Activated naive CD8-positive, alpha-beta T cell treated with anti-CD3 and anti-CD28 coated beads, Interleukin-2, amount 10 ng/mL, durations not matched to agents 7 days and 5 days (primary cell): ENCODE measurements at places on chromosomes 16 and 17. TPM values are rescaled to one million over a fixed set of nuclear protein-coding genes. Genes with fewer than 3 reads are reported as not detected.

Gene KCNJ12
- total RNA-seq = not detected

Gene PARD6A
- total RNA-seq = 11.1 TPM

Gene GAS2L2
- not detected for total RNA-seq

Gene KRTAP17-1
- total RNA-seq = not detected

Gene TSPAN10
- total RNA-seq = 0.36 TPM

Gene USP6
- total RNA-seq = 0.11 TPM

Gene CSH1
- total RNA-seq = not detected

Gene SPATA22
- total RNA-seq = 0.96 TPM

Gene CBFA2T3
- 0.08 TPM for total RNA-seq

Gene KIFC3
- 1.1 TPM for total RNA-seq

DNA sequence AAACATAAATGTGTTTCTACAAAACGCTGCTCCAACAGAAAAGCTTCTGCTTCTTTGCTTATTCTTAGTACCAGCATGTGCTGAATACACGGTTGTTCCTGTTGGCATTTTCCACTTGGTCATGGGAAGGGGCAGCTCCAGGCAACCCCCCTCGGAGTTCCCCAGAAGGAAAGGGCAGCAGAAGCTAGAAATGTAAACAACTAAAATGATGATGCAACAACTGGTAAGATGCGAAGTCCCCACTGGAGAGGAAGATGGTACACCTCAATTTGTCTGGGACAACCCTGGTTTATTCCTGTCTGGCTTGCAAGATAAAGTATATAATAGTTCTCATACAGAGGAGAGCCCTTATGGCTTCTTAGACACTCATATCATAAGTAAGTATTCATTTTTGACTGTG lies 9.2 kb upstream of the CCL13 start:
- no peaks in the 10 kb centered on the region for H3K36me3 ChIP-seq
- no peak overlapping the region for H3K4me3 ChIP-seq
- no peaks in the 10 kb centered on the region for H3K4me1 ChIP-seq
- no peak overlapping the region for H3K27ac ChIP-seq

DNA sequence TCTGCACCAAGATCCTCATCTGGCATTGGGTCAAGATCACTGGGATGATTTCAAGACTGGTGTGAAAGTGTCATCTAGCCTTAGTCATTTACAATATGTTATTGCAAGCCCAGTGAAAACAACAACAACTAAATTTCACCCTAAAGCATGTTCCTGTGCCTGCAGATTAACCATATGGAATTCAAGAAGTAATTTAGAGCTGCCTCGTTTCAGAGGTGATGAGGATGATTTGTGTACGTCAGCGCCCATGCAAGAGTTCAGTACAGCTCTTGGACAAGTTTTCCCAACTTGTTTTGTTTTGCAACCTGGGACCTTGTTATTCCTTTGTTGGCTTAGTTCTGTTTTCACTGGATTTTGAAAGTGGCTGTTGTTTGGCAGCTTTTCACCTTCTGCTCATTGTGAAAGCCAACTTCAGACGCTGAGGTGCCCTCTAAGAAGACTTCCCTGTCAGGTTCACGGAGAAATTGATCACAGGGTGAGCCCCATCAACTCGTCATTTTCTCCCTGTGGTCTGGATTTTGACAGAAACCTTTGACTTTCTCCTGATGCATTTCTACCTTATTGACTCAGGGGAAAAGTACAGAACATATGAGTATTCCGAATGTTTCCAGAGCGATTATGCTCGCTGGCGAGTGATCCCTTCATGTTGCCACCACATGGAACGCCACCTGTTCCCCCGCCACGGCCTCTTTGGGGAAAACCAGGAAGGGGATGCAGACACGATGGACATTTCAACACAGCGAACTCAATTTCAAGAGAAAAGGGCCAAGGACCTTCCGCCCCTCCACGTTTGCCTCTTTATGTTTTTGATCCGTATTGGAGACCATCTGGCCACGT lies 85.6 kb downstream of the FOXL1 start:
- H3K36me3 ChIP-seq = peaks cover 1% of the 10 kb centered on the region
- no peak for DNase-seq
- no peak overlapping the region for H3K4me3 ChIP-seq
- peaks cover 11% of the 10 kb centered on the region for H3K4me1 ChIP-seq
- H3K27me3 ChIP-seq = peaks cover 13% of the 10 kb centered on the region

- peak overlapping the region; percentile 80 for H3K4me3 ChIP-seq
- H3K27ac ChIP-seq = peak overlapping the region; percentile 81
- no peaks in the 10 kb centered on the region for H3K27me3 ChIP-seq
- peak; percentile 39 for DNase-seq
Measured at GRCh38 chr17:77325577-77326075, 184.9 kb downstream of the SEC14L1 start.

DNA sequence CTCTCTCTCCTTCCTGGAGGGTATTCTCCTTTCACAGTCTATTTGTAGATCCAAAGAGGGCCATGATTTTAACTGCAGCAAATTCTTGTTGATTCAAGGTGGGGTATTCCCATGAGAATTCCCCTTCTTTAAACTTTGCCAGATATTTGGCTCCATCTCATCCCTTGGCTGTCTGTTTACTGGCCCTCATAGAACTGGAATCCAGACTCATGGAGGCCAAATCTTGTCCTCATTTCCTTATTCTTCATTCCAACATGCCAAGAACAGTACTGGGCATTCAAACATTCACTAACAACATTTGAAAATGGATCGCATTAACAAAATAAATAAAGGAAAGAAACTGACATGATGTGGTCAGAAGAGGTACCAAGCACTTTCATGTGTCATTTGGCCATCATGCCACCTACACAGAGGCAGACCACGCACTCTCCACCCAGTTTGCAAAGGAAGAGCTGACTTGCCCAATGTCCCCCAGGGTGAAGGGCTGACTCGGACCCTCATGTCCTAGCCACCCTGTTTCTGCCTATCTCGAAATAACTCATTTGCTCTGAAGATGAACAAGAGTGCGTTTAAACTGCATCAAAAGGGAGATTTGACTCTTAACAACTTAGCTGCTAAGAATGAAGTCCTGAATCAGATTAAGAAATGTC lies 23.1 kb upstream of the SLC35B1 start:
- no peaks in the 10 kb centered on the region for H3K27me3 ChIP-seq
- peaks cover 22% of the 10 kb centered on the region for H3K4me1 ChIP-seq
- H3K4me3 ChIP-seq = no peak overlapping the region
- peaks cover 22% of the 10 kb centered on the region for H3K36me3 ChIP-seq

DNA sequence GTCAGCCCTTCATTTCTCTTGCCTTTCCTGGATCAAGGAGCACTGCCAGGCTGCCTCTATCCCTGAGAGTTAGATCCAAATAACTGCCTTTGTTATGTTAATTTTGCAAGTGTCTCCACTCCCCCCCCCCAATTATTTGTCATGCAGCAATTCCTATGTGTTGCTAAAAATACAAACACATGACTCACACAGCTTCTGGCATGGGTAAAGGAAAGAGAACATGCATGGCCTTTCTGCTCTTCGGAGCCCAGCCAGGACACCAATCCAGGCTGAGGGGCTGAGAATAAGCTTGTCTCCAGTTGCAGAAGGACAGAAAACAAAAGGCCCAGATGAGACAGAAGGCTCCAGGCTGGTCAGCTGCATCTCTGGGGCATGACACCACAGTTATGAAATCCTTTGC lies 148.0 kb upstream of the TNRC6C start:
- H3K4me1 ChIP-seq = no peaks in the 10 kb centered on the region
- no peaks in the 10 kb centered on the region for H3K36me3 ChIP-seq
- H3K27ac ChIP-seq = no peak overlapping the region
- H3K4me3 ChIP-seq = no peak overlapping the region
- peaks cover 6% of the 10 kb centered on the region for H3K27me3 ChIP-seq

DNA sequence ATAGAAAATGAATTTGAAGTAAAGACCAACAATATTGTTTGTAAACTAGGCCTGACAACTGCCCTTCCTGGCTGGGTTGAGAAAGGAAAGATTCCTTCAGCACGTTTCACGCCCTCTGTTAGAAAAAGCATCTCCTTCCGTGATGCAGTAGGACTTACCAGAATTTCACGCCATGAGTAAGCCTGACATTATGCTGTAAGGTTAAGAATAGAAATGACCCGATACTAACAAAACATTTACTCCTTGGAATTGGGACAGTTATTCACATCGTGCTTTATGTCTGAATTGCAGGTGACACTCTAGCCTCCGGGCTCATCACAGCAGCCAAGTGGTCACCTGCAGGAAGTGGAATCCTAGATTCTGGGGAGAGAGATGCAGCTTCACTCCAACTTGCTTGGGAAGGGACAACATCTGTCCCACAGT lies 17.5 kb downstream of the MARCHF10 start:
- no peak overlapping the region for H3K4me3 ChIP-seq
- H3K27ac ChIP-seq = no peak overlapping the region
- DNase-seq = no peak
- H3K4me1 ChIP-seq = peaks cover 8% of the 10 kb centered on the region

- H3K27ac ChIP-seq = peak overlapping the region; percentile 95
- peak; percentile 57 for DNase-seq
- H3K27me3 ChIP-seq = peaks cover 10% of the 10 kb centered on the region
Measured at GRCh38 chr17:35372846-35373533, 431 bp downstream of the SLFN11 start.

- peaks cover 13% of the 10 kb centered on the region for H3K27me3 ChIP-seq
- no peak overlapping the region for H3K4me3 ChIP-seq
- DNase-seq = no peak
- H3K4me1 ChIP-seq = peaks cover 7% of the 10 kb centered on the region
- H3K36me3 ChIP-seq = no peaks in the 10 kb centered on the region
- H3K27ac ChIP-seq = no peak overlapping the region
Measured at GRCh38 chr17:76461765-76462555, 5.4 kb upstream of the AANAT start.

DNA sequence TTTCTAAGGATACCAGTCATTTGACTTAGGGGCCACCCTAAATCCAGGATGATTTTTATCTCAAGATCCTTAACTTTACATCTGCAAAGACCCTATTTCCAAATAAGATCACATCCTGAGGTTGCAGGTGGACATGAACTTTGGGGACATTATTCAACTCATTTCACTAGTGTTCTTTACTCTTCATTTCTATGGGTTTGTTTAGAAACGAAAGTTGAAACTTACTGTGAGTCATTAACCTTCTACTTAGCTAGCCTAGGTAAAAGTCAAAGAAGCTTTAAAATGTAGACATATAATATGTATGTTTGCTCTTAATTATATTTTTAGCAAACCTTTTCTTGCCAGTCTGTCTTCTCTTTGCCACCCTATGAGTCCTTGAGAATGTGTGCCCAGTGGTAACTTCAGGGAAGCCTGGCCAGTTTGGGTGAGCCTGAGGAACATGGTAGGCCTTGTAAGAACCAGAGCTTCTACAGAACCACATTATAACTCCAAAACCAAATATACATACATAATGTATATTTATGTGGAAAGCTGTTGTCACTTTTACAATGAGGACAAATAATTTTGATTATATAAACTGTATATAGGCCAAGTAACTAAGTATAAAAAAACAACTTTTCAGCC lies 38.4 kb downstream of the BPTF start:
- H3K4me1 ChIP-seq = peaks cover 45% of the 10 kb centered on the region
- H3K4me3 ChIP-seq = peak overlapping the region; percentile 29
- H3K27ac ChIP-seq = peak overlapping the region; percentile 62
- DNase-seq = no peak

GRCh38 chr17:11980813-11981212 lies 16.5 kb downstream of the ZNF18 start:
- H3K4me3 ChIP-seq = no peak overlapping the region
- no peaks in the 10 kb centered on the region for H3K4me1 ChIP-seq
- DNase-seq = no peak
- no peaks in the 10 kb centered on the region for H3K27me3 ChIP-seq

GRCh38 chr17:47064684-47065083 lies 85.6 kb upstream of the RPRML start:
- no peaks in the 10 kb centered on the region for H3K27me3 ChIP-seq
- H3K4me3 ChIP-seq = no peak overlapping the region
- H3K4me1 ChIP-seq = peaks cover 21% of the 10 kb centered on the region
- peaks cover 19% of the 10 kb centered on the region for H3K36me3 ChIP-seq

DNA sequence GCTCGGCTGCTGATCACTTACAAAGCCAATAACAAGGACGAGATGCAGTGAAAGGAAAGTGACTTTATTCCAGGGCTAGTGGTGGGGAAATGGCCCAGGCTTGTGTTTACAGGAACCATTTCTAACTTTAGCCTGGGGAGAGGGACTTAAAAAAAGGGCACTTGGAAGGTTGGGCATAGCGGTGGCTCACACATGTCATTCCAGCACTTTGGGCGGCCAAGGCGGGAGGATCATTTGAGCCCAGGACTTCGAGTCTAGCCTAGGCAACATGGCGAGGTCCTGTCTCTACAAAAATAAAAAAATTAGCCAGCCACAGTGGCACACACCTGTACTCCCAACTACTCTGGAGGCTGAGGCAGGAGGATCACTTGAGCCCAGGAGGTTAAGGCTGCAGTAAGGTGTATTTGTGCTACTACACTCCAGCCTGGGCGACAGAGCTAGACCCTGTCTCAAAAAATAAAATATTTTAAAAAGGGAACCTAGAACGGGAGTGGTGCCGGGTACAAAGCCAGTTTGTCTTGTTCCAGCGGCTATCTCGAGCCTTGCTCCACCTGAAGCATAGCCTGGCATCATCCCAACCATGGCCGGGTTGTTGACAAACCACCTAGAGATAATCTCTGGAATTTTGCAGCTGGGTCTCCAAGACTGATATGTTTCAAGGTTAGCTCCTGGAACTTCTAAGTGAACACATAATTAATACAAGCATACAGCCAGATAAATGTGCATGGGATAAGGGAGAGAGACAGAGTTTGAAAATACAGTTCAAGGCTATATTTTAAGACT lies 5.7 kb upstream of the TVP23A start:
- H3K27ac ChIP-seq = no peak overlapping the region
- no peak for DNase-seq
- peaks cover 11% of the 10 kb centered on the region for H3K27me3 ChIP-seq
- H3K4me3 ChIP-seq = no peak overlapping the region
- H3K36me3 ChIP-seq = no peaks in the 10 kb centered on the region

DNA sequence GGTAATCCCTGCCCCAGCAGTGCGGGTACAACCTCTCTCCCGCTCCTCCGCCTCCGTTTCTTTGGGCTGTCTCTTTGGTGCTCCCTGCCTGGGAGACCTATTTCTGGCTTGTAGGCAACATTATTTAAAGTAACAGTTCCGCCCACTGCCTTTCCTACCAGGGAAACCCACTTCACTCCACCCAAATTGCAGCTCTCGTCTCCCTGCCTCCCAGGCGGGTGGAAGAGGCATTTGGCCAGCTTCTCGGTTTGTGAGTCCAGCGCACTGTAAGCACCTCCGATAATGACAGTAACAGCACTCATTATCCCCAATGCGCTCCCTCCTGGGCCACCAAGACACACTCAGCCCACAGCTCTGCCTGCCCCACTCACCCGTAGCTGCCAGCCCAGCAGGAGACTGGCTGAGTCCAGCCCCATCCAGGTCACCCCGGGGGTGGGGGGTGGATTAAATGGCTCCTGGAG lies 165.1 kb upstream of the CDC42EP4 start:
- H3K27ac ChIP-seq = no peak overlapping the region
- H3K4me1 ChIP-seq = peaks cover 13% of the 10 kb centered on the region
- H3K27me3 ChIP-seq = no peaks in the 10 kb centered on the region
- no peak overlapping the region for H3K4me3 ChIP-seq
